Jurkat, Clone E6-1 (cell line): ENCODE measurements at places on chromosomes 6 and 20.

DNA sequence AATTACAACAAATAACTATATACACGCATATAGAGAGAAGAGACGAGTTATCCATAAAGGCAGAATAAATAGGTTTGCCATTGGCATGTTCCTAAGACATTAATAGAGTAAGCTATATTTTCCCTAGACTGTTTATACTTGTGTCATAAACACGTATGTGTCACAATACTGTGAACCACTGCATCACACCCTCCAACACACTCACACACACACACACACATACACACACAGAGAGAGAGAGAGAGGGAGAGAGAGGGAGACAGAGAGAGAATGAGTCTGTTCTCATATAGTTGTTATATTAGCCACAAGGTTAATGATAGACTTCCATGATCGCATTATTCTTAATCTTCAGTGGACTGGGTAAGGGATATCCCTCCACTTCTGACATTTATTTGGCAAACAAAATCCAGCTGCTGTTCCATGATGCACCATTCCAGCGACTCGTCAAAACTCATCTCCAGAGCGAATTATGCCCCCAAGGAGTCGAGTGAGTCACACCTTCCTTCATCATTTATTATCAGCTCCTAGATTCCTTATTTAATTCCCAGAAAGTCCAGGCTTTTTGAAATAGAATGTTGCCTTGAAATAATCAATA, 82.8 kb upstream of the HIVEP1 start:
- DNase-seq: no peak

DNA sequence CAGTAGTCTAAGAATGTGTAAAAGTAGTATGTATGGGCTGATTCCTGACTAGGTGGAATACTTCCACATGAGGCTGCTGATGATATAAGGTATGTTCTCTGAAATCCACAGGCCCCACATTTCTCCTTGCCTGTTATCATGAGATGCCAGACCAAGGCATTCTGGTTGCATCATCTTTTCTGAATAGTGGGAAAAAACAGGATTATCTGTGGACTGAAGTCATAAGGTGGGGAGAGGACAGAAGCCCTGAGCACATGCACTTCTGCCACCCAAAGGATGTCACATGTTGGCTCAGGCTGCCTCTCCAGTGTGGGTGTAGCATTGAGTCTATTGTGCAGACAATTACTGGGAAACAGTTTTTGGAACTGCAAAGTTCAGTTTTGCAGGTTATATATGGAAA, 184.5 kb upstream of the RAB32 start:
- DNase-seq: no peak

GRCh38 chr6:51929934-51930574, 157.4 kb downstream of the PKHD1 start:
- DNase-seq: no peak

DNA sequence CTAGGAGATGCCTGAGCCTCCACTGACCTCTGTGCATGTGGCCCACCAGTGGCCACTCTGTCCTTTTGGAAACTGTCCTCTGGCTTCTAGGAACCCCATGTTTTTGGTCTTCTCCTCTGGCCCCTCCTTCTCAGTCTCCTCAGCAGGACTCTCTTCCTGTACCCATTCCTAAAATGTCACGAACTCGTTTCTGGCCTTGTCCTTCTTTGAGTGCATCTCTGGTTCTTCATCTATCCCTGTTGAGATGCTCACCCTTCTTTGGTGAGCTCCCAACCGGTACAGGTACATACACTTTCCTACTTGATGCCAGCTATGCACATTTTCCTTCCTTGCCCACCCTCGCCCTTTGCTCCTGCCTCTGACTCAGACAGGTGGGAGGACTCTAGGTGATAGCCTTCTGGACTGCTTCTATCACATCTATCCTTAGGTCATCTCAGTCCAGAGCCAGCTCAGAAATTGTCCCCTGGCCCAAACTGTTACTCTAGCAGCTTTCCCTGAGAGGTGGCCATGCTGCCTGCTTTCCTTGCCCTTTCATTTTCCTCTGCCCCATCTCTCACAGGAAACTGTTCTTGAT, 14.8 kb upstream of the NNAT start:
- DNase-seq: no peak

DNA sequence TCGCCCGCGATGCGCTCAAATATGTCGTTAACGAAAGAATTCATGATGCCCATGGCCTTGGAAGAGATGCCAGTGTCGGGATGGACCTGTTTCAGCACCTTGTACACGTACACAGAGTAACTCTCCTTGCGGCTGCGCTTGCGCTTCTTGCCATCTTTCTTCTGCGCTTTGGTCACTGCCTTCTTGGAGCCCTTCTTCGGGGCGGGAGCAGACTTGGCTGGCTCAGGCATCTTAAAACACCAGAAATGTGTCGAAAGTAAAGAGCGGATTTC, 36.4 kb downstream of the HFE start:
- DNase-seq: no peak

DNA sequence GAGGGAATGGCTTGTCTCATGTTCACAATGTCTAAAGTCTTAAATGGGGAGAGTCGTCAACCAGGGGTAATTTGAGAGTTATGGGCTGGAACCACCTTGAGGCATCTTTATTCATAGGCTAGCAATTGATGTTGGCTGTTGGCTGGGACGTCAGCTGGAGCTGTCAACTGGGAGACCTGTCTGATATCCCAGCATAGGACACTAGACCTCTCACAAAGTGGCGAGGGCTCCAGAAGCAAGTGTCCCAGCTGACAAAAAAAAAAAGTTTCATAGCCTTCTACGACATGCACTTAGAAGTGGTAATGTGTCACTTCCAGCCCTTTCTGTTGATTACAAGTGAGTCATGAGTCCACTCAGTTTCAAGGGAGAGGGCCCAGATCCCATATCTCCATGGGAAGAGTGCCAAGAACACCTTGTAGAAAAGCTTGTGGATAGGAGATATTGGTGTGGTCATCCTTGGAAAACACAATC, 278.0 kb downstream of the ESR1 start:
- no peak for DNase-seq

DNA sequence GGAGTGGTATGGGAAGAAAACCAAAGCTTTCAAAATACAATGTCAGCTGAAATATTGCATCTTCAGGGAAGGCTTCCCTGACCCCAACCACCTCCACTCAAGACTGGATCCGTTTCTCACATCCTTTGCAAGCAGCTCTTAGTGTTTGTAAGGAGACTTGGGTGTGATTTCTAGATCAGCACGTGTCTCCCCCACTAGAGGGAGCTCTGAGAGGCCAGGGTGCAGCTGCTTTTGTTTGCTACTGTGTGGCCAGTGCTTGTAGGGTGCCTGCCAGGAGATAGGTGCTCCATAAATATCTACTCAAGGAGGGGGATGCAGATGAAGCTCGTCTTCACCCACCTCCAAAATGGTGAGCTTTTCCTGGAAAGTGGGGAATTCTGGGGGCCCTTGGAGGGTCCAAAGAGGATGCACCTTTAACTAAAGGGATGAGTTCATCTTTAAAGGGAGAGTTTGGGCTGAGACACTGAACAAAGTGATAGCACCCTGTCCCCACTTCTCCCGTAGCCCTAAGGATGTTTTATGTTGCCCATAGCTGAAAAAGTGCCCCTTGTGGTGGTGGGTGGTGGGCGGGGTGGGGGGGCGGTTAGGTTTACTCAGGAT, 52.6 kb upstream of the MAFB start:
- DNase-seq: peak; percentile 66

- DNase-seq: no peak
These were observed 82.5 kb downstream of the CD83 start for GRCh38 chr6:14200047-14200446.

GRCh38 chr6:27777614-27778355, 134.4 kb downstream of the OR2B2 start:
- DNase-seq: no peak

GRCh38 chr6:12967686-12968085, 251.1 kb downstream of the PHACTR1 start:
- DNase-seq: no peak

GRCh38 chr6:125287718-125288117, 14.0 kb downstream of the HDDC2 start:
- DNase-seq: no peak

DNA sequence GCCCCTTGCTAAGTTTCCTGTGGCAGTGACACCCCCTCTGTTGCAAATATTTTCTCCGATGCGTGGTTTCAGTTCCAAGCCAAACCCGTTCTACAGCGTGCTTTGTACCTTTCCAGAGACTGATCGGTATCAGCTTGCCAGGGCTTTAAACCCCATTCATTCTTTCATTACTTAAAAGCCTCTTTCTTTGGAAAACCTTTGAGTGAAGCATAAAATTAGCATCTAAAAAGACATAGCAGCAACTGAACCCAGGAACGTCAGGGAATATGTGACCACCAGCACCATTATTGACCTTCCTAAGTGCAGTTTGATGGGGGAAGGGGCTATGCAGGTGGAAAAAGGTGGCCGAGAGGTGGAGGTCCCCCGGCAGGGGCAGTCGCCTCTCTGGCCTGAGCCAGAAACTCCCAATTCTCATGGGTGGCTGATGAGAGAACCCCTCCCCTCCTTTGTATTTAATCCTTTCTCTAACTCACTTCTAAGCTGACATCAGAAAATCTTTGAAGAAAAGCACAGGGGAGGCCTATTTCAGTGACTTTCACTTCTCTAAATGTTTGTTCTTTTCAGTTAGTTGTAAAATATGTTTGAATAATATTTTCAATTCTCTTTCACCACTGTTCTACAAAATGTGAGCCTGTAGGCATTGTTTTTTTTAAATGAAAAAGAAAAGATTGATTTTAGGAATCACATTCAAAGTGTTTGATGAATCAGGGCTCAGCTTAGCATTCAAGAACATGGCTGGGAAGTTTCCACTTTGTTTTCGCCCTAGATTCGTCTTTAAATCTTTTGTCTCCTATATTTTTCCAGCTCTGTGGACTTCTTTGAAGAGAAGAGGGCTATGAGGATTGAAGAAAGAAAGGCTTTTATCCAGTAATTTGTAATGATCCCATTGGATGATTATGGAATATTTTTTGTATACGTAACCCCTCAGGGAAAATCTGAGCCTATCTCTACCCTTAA, 89.2 kb downstream of the RSPH3 start:
- DNase-seq: no peak

- no peak for DNase-seq
These were observed 244.8 kb upstream of the TENT5A start for GRCh38 chr6:81997090-81997926.

DNA sequence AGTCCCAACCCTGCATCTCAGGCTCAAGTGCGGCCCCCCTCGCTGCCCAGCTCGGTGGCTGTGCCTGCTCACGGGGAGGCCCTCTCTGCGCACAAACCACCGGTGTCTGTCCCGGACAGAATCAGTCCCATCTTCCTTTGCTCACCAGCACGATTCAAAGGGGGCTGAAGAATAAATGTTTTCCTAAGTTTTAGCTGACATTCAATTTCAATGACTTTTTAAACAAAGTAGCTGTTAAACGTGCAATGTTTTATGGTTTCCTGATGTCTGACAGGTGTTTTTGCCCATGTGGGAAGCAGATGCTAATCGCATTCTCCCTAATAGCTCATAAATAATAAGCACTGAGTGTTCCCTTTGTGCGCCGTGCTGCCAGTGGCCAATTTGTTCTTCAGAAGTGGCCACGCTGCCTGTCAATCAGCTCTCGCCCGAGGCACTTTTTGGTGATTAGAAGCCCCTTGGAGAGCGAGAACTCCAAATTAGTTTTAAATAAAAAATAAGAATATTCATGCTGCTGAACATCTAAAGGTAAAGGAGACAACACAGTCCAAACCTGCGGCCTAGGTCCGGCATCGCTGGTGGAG, 26.3 kb downstream of the BHLHE23 start:
- DNase-seq: no peak

- DNase-seq: no peak
These were observed 17.1 kb upstream of the BEND3 start for GRCh38 chr6:107132330-107132954.

DNA sequence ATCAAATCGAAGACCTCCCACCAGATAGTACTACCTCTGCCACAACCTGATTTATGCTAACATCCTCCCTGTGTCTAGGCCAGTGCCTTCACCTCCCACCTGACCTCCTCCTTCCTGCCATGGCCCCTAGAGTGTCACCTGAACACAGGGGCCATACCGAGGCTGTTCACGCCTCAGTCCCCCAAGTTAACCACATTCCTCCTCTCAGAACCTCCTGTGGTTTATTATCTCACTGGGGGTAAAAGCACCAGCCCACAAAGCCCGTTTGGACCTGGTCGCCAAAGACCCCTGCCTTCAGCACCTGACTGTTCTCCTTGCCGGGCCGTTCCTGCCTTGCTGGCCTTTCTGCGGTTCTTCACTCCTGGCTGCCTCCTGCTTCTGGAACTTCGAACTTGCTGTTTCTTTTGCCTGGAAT, 13.7 kb downstream of the MAS1 start:
- no peak for DNase-seq

DNA sequence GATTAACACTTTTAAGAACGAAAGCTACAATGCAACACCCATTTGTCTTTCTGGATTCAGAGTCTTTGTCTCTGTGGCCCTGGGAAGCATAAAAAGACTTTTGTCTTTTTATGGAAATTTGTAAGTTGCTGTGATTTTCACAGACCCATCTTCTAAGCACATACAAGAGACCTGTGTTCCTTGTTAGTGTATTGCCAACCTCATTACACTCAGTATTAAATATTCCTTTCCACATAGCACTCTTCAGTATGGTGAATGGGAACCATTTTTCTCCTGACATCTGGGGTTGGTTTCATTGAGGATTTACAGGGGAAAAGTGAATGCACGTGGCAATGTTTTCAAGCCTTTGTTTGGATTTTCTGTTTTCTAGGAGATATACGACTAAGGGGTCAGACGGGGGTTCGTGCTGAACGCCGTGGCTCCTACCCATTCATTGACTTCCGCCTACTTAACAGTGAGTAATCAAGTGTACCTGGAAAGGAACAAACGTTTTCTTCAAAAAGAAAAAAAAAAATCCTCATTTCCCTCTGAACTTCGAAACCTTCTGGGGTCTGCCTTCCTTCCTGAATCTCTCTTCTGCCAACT, 141.7 kb downstream of the MTFR2 start:
- DNase-seq: no peak

GRCh38 chr6:161169696-161170095, 104.2 kb downstream of the AGPAT4 start:
- no peak for DNase-seq

- DNase-seq: no peak
These were observed 4.6 kb downstream of the MICB start for GRCh38 chr6:31502586-31502985.

- no peak for DNase-seq
These were observed 1.2 kb downstream of the TSBP1 start for GRCh38 chr6:32370505-32370904.

GRCh38 chr6:31763619-31763940, 1.1 kb downstream of the SAPCD1 start:
- DNase-seq: no peak

- no peak for DNase-seq
These were observed 131.5 kb upstream of the KCNK16 start for GRCh38 chr6:39453956-39454524.

- DNase-seq: no peak
These were observed 232.9 kb downstream of the SYNE1 start for GRCh38 chr6:152404086-152404857.

DNA sequence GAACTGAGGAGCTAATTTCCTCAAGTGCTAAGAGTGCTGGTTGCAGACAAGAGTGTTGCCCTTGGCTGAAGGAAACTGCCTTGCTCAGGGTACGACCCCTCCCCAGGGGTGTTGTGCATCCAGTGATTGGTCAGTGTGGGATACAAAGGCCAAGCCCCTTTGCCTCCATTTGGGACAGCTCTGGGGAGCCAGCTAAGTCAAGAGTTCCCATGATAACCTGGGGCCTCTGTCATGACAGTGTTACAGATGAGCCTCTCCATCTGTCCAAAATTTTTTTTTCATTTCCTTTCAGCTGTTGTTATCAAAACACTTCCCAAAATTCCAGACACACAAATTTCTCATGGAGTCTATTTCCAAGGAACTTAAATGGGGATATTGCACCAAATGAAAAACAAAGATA, 93.3 kb downstream of the HS3ST5 start:
- no peak for DNase-seq
